ENCODE measurements at places on chromosomes 7 and 10. TPM values are rescaled to one million over a fixed set of nuclear protein-coding genes. Genes with fewer than 3 reads are reported as not detected.

DNA sequence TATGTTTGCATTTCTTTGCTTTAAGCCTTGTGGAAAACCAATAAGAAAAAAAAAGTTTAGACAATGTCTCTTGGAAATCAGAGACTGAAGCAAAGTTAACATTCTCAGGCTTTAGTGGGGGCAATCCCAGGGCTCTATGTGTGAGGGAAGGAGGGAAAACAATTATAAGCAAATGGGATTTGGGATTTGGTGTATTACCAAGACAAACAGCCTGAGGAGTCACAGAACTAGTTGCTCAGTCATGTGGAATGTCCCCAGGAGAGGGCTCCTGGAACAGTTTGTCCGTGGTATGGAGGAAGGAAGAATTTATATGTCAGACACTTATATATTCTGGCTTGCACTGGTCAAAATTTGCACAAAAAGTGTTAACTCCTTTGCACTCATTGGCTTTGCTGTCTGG, 562.9 kb upstream of the TPK1 start:
- no peak for DNase-seq

- DNase-seq: no peak
Measured at GRCh38 chr10:104197364-104197763, 34.8 kb downstream of the CFAP43 start.

DNA sequence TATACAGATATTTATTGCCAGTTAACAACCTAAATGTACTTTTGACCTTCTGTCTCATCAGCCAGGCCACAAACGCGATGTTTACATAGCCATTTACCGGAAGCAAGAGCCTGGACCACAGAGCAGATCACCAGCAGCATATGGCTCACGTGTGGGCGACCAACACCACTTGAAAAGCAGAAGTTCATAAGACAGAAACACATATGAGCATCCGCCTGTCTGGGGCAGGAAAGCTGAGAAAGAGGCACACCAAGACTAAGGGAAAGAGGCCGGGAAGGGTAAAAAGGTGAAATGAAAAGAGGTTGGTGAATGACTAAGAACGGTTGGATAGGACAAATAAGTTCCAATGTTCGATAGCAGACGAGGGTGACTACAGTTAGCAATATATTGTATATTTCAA, 1.3 kb downstream of the ABCB1 start:
- peak; percentile 31 for DNase-seq

DNA sequence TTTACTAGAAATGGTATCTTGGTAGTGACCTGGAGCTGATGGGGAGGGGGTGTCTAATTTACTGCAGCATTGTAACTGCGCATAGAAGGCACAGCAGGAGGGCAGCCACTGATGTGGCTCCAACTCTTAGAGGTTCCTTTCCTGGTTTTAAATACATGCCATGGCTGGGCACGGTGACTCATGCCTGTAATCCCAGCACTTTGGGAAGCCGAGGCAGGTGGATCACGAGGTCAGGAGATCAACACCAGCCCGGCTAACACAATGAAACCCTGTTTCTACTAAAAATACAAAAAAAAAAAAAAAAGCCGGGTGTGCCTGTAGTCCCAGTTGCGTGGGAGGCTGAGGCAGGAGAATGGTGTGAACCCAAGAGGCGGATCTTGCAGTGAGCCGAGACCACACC, 19.2 kb upstream of the SEC61G start:
- no peak for DNase-seq

DNA sequence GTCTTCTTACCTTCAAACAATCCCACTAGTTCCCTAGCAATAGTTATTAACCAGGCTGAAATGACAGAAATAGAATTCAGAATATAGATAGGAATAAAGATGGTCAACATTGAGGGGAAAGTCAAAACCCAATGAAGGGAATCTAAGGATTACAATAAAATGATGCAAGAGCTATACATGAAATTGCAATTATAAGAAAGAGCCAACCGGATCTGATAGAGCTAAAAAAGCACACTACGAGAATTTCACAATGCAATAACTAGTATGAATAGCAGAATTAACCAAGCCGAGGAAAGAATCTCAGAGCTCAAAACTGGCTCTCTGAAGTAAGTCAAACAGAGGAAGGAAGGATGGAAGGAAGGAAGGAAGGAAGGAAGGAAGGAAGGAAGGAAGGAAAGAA, 288.7 kb upstream of the KCND2 start:
- no peak for DNase-seq

DNA sequence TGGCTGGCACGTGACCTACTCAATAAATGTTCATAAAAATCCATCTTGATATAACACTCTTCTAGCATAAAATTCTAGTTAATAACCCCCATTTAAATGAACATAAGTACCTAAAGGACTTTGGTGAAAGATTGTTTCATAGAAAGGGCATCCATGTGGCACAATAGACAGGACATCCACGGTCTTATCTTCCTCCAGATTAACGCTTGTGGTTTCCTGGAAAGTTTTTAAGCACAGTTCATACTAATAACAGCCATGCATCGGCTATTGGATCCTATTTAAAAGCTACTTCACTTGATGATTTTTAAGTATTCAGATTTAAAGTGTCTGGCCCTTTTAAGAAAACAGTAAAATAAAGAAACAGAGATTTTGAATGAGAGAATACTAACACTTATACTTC, 288.3 kb downstream of the AHR start:
- DNase-seq: no peak

DNA sequence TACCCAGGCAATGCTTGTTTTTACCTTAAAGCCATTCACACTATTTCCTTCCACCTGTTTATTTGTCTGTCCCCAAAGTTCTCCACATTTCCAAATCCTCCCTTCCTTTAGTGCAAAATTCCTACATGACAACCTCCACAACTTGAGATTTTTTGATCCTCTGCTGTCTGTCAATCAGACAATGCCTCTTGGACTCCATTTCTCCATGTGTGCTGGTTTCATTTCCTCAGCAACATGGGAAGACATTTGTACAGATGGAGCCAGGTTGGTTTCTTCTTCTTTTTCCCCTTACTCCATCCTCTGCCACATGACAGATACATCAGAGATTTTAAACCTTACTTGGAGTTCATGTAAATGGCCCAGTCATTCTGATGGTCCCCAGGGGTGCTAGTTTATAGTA, 19.1 kb upstream of the GIMAP2 start:
- no peak for DNase-seq

DNA sequence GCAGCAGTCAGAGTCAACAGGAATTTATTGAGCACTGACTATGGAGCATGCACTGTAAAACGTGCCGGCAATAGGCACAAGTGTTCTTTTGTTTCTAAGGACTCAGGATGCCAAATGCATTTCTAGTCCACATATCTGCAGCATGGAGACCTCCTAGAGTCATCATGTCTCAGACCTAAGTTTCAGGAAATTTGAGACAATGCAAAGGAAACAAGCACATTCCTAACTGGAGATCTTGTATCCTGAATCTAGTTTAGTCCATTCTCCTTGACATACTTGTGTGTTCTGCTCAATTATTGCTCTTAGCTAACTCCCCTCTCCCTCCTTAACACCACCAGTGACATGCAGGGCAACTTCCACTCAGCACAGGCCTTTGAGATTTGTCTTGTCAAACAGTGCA, 173.2 kb downstream of the ZNF438 start:
- peak; percentile 97 for DNase-seq

GRCh38 chr7:334618-335357, 44.8 kb downstream of the FOXL3 start:
- no peak for DNase-seq

DNA sequence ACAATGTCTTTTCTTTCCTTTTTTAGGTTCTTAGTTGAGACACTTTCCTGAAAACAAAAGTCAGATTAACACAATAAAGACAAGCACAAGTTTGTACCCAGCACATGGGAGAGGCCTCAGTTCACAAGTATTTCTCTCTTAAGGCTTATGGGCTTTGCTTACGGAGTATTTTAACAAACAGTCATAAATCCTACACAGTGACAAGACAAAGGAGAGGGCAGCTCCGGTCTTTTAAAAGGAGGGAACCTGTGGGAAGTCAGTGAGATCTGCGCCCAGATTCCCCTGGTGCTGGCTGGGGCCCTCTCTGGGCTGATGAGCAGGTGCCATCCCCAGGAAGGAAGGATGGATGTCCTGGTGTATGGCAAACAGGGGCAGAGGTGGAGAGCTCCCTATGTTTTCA, 398.6 kb downstream of the ACTR3B start:
- DNase-seq: no peak

- DNase-seq: no peak
Measured at GRCh38 chr7:2897023-2897422, 52.9 kb upstream of the GNA12 start.

GRCh38 chr7:24737281-24737680, 20.0 kb downstream of the GSDME start:
- DNase-seq: peak; percentile 46

GRCh38 chr10:26776258-26776657, 78.8 kb downstream of the PDSS1 start:
- no peak for DNase-seq

DNA sequence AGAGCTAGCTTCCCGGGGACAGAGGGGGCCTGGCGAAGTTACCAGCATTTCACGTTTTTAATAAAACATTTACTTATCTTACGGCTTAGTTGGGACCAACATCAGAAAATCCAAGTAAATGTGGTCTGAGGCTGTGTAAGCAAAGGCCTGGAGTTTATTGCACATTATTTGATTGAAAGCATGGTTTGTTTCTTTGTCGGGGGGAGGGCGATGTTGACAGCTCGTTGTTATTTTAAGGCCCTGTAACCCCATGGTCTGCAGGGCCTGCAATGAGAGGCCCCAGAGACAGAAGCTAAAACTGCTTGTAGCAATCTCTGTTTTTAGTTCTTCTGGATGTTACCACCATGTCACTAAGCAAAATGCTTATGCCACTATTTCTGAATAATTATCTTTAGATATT, 88.9 kb downstream of the MYOF start:
- no peak for DNase-seq

- DNase-seq: no peak
Measured at GRCh38 chr7:70393956-70394355, 738.0 kb upstream of the GALNT17 start.

DNA sequence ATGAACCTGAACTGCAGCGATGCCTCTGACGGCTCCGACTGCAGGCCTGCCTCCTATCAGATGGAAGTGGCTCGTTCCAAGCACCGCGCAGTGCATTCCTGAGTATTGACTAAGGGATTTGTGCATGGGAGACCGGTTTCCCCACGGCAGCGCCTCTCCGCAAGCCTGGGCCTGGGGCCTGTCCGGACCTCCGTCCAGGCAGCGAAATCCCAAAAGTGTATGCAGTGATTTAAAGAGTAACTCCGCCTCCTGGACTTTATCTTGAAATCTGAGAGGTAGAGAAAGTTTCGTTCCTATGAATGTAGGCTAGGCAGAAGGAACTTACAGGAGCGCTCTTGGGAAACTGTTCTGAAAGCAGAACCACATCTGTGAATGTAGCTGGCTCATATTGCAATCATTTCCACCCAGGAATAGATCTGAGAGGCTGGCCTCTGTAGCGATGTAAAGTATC, 106.2 kb upstream of the CELF2 start:
- DNase-seq: no peak

DNA sequence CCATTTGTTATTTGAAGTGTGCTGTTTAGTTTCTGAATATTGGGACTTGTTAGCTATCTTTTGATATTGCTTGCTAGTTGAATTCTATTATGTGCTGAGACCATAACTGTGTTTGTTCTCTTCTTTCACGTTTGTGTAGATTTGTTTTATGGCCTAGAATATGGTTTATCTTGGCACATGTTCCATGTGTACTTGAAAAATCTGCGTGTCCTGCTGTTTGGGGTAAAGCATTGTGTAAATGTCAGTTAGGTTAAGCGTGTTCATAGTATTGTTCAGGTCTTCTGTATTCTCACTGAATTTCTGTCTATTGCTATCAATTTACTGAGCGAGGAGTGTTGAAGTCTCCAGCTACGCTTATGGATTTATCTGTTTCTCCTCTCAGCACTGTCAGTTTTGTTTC, 19.4 kb downstream of the MMP21 start:
- DNase-seq: peak; percentile 35

- DNase-seq: no peak
Measured at GRCh38 chr10:1390200-1390599, 334.0 kb downstream of the WDR37 start.

GRCh38 chr10:90167174-90168064, 466.0 kb downstream of the KIF20B start:
- DNase-seq: no peak

DNA sequence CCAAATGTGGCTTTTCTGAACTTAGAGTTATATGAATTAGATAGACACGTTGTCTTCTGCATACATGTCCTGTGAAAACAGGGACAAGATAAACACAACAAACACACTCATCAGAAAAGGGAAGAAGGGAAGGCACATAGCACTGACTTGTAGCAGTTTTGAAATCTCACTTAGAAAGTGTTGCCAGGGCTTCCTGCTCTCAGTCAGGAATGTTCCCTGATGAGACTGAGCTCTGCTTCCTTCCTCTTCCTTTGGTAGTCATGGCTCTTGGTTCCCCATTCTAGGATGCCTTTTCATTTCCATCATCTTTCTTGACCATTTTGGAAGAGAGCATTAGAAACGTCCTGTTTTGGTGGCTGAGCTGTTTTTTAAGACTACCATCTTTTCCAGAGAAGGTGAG, 233.8 kb upstream of the LYZL1 start:
- no peak for DNase-seq

GRCh38 chr7:88293866-88294265, 12.8 kb downstream of the STEAP4 start:
- no peak for DNase-seq

- DNase-seq: no peak
Measured at GRCh38 chr10:100327718-100328009, 2.4 kb downstream of the PKD2L1 start.

GRCh38 chr10:123241391-123242141, 87.4 kb downstream of the BUB3 start:
- peak; percentile 25 for DNase-seq

- no peak for DNase-seq
Measured at GRCh38 chr10:121369616-121370015, 228.6 kb downstream of the FGFR2 start.

HPSE2 gene
- total RNA-seq: not detected

FXYD4 gene
- total RNA-seq: not detected

PTPRN2 gene
- 2.1 TPM for total RNA-seq

ACTA2 gene
- total RNA-seq: 13.1 TPM

AOC1 gene
- total RNA-seq: not detected

PSD gene
- 0.34 TPM for total RNA-seq

TSPAN15 gene
- 175 TPM for total RNA-seq

HOXA7 gene
- total RNA-seq: 2.9 TPM

CLDN12 gene
- total RNA-seq: 18.2 TPM

COL17A1 gene
- total RNA-seq: 0.84 TPM

HMX2 gene
- total RNA-seq: not detected

AQP1 gene
- 147 TPM for total RNA-seq

EBLN1 gene
- total RNA-seq: not detected

HKDC1 gene
- total RNA-seq: 0.85 TPM
